ENCODE measurements at places on chromosomes 4 and X.

DNA sequence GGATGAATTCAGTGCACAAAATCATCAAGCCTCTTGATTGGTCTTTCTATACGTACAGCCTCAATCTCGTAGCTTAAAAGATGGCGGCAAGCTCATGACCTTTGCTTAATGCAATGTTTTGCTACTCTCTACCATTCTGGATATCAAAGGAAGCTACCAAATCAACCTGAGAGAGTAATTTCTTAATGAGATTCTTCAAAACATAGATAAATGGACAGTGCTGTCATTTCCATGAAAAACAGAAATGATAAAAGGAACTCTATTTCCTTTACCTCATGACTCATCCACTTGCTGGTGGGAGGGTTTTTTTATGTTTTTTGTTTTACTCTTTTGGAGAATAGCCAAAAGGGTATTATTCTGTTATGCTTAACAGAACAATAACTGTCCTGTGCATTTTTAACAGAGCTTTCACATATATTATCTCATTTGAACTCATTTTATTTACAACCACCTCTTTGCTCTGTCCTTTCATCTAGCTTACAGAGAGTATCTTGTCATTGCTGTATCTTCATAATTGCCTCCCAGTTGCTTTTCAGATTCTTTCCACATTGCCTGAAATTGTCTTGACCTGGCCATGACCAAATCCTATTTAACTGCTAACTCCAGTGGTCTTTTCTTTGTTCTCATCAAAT is 138.6 kb upstream of the GPR101 start:
- no peak for DNase-seq

- DNase-seq = no peak
Observed at GRCh38 chr4:124970011-124970410, 257.5 kb upstream of the ANKRD50 start.

GRCh38 chr4:117096886-117097285 is 11.5 kb upstream of the TRAM1L1 start:
- no peak for DNase-seq

DNA sequence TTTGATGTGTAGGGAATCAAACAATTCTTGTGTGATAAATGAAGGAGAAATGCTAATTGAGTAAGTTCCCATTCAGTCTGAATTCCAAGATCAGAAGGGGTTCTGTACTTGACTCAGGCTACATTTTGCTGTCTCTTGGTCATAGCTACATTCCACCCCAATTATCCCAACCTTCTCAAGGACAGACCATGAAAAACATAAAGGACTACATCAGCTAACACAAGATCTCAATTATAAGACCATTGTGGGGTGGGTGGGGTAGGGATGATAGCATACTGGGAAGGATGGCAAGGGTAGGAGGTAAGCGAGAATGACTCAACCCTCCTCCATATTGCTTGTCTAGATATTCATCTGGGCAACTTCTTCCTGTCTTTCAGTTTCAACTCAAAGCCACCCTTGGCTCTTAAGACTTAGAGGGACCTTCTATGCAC is 87.4 kb upstream of the ETNPPL start:
- DNase-seq = no peak

GRCh38 chrX:25226151-25226550 is 210.4 kb upstream of the ARX start:
- DNase-seq = no peak

- no peak for DNase-seq
Observed at GRCh38 chr4:88277711-88278225, 6.6 kb downstream of the PPM1K start.

- no peak for DNase-seq
Observed at GRCh38 chrX:131881194-131881593, 141.9 kb upstream of the STK26 start.

DNA sequence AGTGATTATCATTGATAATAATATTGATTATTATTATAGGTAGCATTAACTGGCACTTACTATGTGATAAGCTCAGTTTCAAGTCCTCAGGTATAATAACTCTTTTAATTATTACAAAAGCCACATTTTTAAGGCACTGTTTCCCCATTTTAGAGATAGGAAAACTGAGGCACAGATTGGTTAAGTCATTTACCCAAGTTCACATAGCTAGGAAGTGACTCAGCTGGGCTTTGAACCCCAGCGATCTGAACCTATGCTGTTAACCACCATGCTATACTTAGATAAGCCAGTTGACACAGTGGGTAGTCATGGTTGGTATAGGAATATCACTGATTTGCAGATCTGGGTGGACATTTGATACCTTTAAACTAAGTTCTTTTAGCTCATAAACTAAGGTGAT is 110.4 kb downstream of the FRAS1 start:
- no peak for DNase-seq

- no peak for DNase-seq
Observed at GRCh38 chrX:80306007-80306406, 114.2 kb upstream of the TENT5D start.

DNA sequence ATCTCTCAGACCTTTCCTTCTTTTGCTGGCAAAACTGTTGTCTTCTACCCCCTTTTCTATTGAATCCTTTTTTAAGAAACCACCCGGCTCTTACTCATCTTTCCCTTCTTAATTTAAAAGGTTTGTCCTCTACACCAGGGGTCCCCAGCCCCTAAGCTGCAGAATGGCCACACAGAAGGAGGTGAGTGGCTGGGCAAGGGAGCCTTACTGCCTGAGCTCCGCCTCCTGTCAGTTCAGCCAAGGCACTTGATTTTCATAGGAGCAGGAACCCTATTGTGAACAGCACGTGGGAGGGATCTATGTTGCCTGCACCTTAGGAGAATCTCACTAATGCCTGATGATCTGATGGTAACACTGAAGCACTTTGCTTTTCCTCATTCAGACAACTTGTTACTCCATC is 726.3 kb upstream of the INTU start:
- DNase-seq = no peak

DNA sequence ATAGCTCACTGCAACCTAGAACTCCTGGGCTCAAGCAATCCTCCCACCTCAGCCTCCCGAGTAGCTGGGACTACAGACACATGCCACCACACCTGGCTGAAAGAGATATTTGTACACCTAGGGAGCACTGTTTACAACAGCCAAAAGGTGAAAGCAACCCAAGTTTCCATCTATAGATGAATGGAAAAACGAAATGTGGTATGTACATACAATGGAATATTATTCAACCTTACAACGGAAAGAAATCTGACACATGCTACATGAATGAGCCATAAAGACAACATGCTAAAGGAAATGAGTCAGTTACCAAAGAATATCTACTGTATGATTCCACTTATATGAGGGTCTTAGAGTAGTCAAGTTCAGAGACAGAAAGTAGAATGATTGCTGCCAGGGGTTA is 52.2 kb downstream of the ABCG2 start:
- DNase-seq = peak; percentile 26

- DNase-seq = no peak
Observed at GRCh38 chr4:84901173-84901572, 65.3 kb downstream of the WDFY3 start.

GRCh38 chr4:113539408-113539807 is 222.1 kb downstream of the CAMK2D start:
- DNase-seq = peak; percentile 10

- peak; percentile 99 for DNase-seq
Observed at GRCh38 chr4:67727124-67727850, 26.3 kb upstream of the UBA6 start.

- no peak for DNase-seq
Observed at GRCh38 chrX:39984191-39984956, 113.4 kb downstream of the BCOR start.

DNA sequence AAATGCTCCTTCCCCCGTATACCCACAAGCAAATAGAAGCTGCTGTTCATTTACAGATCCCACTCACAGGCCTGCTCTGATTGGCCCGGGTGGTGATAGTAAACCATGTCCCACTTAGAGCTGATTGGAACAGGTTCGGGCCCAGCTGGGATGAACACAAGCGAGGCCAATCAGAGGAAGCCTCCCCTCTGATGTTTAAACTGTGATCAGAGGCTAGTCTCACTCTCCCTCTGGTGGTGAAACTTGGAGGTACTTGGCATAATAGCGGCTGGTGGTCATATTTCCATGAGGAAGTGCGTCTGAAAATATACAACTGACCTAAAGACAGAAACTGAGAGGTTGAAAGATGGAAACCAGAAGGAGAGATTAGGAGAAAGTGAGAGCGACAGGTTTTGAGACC is 51.5 kb upstream of the TRPC3 start:
- peak; percentile 14 for DNase-seq

GRCh38 chrX:19130628-19131027 is 8.4 kb upstream of the ADGRG2 start:
- DNase-seq = no peak

DNA sequence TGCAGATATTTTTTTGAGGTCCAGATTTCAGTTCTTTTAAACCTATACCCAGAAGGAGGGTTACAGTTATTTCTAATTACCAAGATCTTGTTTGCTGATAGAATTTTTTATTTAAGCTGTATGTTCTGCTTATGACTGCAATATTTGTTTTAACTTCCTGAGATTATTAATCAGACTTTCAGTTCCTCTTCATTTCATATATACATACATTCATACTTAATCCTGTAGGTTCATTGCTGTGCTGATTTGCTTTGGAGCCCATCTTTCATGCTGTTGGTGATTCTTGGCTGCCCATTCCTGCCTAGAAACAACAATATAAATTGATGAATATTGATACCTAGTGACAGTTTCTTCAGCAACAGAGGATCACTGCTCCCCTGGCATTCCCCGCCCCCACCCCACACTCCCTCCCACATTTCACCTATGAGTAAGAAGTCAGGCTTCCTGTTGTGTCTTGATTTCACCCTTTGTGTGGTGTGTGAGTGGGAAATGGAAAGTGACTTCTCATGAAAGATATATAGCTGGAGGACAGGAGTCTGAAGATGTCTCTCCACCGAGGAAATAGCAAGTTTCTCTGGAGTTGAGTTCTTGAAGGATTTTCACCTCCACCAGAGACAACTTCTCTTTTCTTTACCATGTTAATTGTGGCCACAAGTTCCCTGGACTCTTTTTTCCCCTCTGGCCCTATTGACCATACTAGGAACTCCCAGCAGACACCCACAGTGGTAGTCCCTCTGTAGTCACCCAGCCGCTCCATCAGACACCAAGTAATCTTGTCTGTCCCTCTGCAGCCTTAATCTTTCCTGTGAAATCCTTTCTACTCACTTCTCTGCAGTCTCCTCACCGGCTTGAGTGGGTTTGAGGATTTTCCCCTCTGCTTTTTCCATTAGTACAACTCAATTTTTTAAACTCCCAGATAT is 118.4 kb downstream of the ASB9 start:
- no peak for DNase-seq

GRCh38 chr4:139015948-139016471 is 429 bp downstream of the NOCT start:
- DNase-seq = no peak

DNA sequence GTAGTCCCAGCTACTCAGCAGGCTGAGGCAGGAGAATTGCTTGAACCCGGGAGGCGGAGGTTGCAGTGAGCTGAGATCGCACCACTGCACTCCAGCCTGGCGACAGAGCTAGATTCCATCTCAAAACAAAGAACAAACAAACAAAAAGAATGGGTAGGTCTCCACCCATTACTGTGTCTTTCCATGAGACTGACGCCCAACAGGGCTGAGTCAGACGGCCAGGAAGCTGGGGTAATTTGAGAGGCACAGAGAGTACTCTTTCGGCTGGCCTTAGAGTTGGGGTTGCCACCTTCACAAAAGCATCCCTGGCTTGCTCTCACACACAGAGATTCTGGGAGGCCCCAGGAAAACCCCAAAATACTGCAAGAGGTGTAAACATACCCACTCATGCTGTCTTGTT is 72.0 kb upstream of the DHRSX start:
- no peak for DNase-seq

DNA sequence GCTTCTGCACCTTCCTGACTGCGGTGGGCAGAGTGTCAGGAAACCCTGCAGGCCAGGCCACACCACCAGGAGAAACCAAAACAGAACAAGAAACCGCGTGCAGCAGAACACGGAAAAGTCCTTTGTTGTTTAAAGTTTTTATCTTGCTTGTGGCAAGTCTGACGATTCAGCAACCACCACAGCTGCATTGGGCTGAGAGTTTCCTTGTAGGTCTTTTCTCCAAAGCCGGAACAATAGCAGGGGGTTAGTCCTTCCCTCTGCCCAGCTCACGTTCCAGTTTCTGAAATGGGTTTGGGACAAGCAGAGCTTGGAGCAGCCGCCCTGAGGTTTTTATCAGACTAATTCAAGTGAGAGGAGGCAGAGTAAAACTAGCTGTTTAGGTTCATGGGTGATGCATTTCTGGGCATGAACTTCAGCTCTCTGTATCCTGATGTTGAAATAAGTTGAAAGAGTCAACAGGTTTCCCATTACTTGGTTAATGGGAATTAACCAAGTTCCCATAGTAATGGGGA is 216.9 kb downstream of the PTTG2 start:
- DNase-seq = no peak

- no peak for DNase-seq
Observed at GRCh38 chr4:176945334-176945733, 152.6 kb upstream of the VEGFC start.

GRCh38 chr4:41214136-41214824 is at the start of gene APBB2:
TSS of gene APBB2 (minus strand) at chr4:41214542. CDS start at chr4:41033254, 181,288 bp downstream.
- DNase-seq = peak; percentile 93

GRCh38 chr4:181968371-181968770 is 274.8 kb upstream of the TENM3 start:
- DNase-seq = no peak

- DNase-seq = no peak
Observed at GRCh38 chr4:86400216-86400615, 40.4 kb upstream of the MAPK10 start.

DNA sequence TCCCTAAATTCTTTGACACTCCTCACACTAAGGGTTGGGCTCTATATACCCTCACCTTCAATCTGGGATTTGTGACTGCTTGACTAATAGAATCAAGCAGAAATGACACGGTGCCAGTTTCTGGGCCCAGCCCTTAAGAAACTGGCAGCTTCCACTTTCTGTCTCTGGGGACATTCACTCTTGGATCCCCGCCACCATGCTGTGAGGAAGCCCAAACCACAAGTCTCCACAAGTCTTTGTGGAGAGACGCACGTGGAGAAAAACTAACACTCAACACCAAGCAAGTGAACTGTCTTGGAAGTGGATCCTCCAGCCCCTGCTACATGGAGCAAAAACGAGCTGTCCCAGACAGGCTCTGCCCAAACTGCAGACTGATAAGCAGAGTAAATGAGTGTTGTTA is 1.1 kb upstream of the EDNRA start:
- no peak for DNase-seq

DNA sequence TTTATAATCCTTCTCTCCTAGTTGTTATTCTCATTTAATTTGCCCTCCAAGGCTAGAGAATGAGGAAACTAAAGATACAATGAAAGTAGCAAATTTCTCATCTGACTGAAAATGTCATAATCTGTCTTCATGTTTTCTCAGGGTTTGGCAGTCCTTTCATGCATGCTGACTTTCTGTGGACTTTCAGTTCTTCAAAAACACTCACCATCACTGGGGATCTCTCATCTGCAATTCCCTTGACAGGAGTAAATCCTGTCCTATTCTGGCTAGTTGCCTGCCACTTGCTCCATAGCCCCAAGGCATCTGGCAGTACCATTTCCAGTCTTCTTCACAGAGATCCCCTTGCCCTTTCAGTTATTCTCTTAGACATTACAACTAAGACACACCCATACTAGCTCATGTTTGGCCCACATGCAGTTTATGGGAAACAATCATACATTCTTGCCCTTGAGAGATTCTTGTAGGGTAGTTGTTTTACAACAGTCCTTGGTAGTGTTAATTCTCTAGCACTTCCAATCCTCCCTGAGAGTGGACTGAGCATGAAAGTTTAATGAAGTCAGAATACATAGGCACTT is 449.7 kb upstream of the KLHL4 start:
- no peak for DNase-seq
